ENCODE measurements at places on chromosomes 13 and 19.

DNA sequence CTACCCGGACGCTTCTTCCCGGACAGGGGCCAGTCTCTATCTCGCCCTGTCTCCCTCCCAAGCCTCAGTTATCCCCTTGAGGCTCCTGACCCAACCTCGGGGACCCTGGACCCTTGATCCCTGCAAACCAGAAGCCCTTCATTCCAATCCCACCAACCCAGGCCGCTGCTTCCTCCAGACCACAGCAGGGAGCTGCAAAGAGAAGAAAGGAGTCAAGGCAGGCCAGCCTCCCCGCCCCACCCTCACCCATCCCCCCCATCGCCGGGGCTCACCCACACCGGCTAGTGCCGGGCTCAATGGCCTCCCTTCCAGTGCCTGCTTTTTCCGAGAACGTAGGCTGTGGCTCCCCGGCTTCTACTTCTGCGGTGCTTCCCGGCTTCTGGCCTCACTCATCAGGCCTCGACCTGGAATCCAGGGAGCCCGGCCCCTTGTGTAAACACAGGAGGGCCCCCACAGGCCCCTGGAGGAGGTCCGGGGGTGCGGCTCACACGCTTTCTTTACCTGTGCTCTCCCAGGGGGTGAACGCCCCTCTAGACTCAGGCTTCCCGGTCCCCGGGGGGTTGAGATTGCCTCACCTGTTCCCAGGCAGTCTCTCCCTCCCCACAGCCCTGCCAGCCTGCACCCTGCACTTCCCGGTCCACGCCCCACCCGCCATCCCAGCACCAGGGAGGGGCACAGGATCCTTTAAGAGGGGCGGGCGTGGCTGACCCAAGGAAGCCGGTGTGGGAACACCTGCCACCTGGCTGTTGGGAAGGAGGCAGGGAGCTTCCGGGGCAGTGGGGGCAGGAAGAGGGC, at the start of gene FAM83E:
Gene FAM83E (minus strand): TSS at position 641 of the 795 bp plus-strand sequence. CDS start 1,704 bp downstream, outside the sequence.
- DNase-seq, result no peak

- no peak for DNase-seq
Observed at GRCh38 chr13:59133903-59134302, 1029.8 kb downstream of the DIAPH3 start.

DNA sequence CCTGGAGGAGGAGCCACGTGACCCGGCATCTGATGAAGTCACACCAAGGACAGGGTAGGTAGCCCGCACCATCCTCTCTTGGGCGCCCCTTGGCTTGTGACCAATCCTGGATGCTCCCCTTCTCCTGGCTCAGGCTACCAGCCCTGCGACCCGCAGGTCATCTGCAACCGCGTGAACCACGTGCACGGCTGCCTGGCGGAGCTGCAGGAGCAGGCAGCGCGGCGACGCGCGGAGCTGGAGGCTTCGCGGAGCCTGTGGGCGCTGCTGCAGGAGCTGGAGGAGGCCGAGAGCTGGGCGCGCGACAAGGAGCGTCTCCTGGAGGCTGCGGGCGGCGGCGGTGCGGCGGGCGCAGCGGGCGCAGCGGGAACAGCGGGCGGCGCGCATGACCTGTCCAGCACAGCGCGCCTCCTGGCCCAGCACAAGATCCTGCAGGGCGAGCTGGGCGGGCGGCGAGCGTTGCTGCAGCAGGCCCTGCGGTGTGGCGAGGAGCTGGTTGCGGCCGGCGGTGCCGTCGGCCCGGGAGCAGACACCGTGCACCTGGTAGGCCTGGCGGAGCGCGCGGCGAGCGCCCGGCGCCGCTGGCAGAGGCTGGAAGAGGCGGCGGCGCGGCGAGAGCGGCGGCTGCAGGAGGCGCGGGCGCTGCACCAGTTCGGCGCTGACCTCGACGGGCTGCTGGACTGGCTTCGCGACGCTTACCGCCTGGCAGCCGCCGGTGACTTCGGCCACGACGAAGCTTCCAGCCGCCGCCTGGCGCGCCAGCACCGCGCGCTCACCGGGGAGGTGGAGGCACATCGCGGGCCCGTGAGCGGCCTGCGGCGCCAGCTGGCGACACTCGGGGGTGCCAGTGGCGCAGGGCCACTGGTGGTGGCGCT, 45.9 kb downstream of the SPTBN4 start:
- no peak for DNase-seq

GRCh38 chr19:40609561-40610395, 8.6 kb downstream of the LTBP4 start:
- peak; percentile 81 for DNase-seq

GRCh38 chr13:45232591-45232990, 31.7 kb upstream of the KCTD4 start:
- DNase-seq, result no peak
